ENCODE measurements at places on chromosomes 11 and 22. TPM values are rescaled to one million over a fixed set of nuclear protein-coding genes. Genes with fewer than 3 reads are reported as not detected.

The C22orf15 gene
- not detected for total RNA-seq

The PKDREJ gene
- not detected for total RNA-seq

The EFCAB6 gene
- total RNA-seq, result 8.4 TPM

The CRYBB2 gene
- total RNA-seq, result not detected

The GLYATL2 gene
- total RNA-seq, result 0.20 TPM

The TMEM151A gene
- 0.10 TPM for total RNA-seq

The CPT1A gene
- total RNA-seq, result 18.9 TPM

The EMID1 gene
- 0.35 TPM for total RNA-seq

The SPATA19 gene
- total RNA-seq, result not detected

The KDM4D gene
- 1.6 TPM for total RNA-seq

The MPPED2 gene
- 0.10 TPM for total RNA-seq

The GLB1L3 gene
- total RNA-seq, result not detected

The IGF2 gene
- total RNA-seq, result 0.75 TPM

The KCTD14 gene
- 10.4 TPM for total RNA-seq

The C11orf52 gene
- total RNA-seq, result 9.2 TPM

The SLC29A2 gene
- 5.3 TPM for total RNA-seq

The SLC6A5 gene
- not detected for total RNA-seq

The APOBEC3G gene
- total RNA-seq, result 9.7 TPM

The MMP1 gene
- 4.9 TPM for total RNA-seq

The SMIM35 gene
- total RNA-seq, result not detected
